ENCODE measurements at places on chromosomes 5 and 9.

DNA sequence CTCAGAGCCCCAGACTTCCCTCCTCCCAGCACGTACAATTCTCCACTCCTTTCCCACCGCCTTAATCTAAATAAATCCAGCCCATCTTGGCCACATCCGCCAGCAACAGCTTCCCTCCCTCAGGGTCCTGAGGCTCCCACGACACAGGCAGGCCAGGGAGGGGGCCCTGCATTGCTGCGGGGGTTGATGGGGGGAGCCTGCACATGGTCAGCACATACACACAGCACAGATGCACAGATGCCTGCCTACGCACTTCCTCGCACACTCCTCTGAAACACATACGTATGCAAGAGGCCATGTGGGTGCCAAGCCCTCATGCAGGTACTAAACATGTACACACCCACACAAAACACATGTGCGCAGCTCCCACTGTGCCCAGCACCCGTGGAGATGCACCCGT lies 14.8 kb downstream of the PDGFRB start:
- DNase-seq, result no peak

DNA sequence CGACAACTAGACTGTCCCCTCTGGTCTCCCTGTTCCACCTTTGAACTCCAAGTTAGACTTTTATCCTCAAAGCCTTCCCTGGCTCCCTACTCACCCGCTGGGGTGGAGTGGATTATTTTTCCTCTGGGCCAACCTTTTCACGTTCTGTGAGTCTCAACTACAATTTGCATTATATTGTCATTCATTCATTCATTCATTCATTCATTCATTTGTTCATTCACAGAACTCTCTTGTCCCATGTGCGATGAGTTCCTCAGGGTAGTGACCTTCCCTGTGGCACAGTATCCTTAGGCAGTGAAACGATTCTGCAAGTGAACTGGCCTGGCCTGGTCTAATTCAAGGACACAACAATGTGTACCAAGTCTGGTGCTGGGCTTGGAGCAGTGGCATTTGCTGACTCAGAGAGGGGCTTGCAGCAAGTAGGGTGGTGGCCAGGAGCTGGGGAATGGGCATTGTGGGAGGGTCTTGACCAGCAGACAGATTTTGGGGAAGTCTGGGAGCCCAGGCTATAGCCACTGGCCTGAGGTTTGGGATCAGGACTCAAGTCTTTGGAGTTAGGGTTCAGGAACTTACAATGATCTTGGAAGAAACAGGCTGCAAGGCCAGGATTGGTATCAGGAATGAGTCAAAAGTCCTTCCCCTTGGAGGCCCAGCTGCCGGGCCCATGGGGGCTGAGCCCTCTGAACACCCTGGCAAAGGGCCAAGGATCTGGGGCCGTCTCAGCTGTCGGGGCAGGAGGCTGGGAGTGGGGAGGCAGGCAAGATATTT lies 37.2 kb upstream of the COL15A1 start:
- no peak for DNase-seq

GRCh38 chr9:97527626-97528528 lies 26.4 kb downstream of the TMOD1 start:
- no peak for DNase-seq

DNA sequence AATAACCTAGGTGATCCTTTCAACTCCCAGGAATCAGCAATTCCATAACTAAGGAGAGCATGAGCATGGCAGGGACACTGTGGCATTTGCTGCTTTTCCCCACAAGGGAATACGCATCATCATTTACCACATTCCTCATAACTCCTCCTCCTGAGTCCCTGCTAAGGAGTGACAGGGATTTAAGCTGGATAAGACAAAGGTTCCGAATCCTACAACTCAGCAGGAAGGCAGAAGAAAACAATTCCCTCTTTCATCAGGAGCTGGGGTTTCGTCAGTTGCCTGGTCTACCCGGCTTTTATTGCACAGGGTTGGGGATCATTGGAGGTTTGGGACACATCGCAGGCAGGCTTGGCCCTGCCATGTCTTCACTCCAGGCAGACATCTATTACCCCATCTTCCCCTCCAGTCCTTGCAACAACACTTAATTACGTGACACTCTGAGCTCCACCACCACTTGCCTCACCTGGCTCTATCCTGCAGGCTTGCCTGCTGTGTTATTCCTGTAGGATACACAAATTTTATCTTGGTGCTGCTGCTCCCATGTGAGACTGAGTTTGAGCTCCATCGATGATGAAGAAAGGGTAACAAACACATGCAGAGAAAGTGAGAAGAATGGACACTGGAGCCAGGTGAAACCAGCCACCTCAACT lies 563.0 kb upstream of the KLF4 start:
- DNase-seq, result no peak

DNA sequence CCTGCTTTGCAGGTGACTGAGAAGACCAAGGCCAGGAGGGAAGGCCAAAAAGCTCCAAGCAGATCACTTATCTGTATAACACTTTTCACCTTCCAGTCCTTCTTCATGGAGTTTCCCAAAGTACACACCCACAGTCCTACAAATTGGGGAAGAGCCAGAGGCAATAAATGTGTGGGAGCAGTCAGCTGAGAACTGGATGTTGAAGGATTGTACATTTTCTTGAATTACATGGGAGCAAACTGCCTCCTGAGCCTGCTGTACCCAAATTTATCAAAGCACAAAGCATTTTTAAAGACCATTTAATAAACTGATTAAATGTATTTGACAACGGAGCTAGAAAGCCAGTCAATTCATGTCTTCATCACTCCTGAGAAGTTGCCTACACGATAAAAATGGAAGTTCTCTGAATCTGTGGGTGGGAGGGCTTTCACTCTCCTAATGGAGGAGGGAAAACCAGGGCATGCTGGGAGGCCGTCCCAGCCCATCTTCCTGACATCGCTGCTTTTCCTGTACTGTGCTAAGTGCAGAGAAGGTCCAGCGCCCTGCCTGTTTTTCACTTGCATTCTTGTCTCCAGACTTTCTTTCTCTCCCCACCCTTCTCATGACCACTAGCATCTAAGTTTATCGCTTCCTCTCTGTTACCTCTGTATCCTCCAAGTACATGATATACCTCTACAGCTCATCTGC lies 79.0 kb downstream of the KCNIP1 start:
- DNase-seq, result no peak

- DNase-seq, result no peak
Measured at GRCh38 chr9:77901771-77902170, 129.8 kb downstream of the GNAQ start.

- DNase-seq, result no peak
Measured at GRCh38 chr5:74452856-74453255, 187.7 kb downstream of the ENC1 start.

DNA sequence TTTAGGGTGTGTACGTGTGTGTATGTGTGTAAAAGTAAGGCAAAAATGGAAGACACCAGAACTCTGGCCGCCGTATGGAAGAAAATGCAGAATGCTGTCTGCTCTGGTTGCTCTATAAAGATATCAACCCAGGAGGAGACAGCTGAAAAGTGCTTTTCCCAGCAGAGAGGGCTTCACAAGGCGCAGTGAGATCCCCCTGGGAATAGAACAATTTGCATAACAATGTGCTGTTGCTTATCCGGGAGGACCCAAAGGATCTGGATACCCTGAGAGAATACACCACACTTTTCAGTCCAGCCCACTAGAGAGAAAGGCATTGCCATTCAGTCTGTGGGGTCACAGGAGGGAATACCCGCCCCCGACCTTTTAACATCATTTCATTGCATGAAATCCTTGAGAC lies 230.6 kb downstream of the EBF1 start:
- DNase-seq, result no peak

- DNase-seq, result no peak
Measured at GRCh38 chr5:14436801-14437542, 144.6 kb upstream of the OTULINL start.

- no peak for DNase-seq
Measured at GRCh38 chr5:179839328-179840256, 18.9 kb downstream of the SQSTM1 start.

DNA sequence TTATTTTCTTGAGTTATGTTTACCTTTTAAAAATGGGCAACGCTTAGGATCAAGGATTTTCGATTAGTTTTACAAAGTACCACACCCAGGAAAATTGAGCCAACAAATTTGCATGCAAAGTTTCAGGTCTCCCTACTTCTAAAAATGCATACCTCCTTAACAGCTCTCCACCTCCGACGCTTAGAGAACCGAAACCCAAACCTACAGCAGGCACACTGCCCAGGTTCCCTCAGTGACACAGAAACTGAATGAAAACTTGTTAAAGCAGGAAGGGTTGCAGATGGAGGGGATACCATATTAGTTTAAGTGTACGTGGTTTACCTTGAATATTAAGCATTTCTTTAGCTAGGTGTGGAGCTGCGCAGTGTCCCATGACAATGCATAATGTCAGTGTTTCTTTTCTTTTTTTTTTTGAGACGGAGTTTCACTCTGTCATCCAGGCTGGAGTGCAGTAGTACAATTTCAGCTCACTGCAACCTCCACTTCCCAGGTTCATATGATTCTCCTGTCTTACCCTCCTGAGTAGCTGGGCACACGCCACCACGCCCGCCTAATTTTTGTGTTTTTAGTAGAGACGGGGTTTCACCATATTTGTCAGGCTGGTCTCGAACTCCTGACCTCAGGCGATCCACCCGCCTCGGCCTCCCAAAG lies 1.6 kb upstream of the SUB1 start:
- no peak for DNase-seq

DNA sequence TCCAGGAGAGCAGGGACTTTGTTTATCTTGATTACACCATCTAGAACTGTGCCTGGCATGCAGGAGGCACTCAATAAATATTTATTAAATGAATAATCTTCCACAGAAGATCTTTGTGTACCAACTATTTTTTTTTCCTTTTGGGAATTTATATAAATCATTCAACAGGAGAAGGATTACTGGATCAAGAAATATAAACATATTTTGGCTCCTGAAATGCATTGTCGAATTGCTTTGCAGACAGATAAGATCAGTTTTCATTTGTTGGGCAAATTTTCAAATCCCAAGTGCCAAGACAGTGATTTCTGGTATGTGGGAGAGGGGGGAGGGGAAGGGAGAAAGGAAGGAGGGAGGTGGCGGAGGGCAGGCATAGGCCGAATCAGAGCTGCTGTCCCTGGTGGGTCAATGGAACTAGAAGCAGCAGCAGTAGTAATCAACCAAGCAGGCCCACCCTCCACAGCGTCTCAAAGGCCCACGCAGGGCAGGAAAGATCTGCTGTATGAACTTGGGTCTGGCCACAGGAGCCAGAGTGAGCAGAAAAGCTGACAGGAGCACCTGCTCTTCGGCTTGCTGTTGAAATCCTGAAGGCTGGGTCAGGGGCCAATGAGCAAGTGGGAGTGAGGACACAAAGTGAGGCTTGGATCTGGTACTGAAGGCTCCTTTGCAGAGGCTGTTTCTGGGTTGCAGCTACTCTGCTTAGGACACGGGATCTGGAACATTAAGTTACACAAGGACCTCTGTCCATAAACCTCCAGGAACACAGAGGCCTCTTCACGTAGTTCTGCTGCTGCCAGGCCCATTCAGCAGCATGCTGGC lies 15.8 kb upstream of the TRAF1 start:
- DNase-seq, result no peak

DNA sequence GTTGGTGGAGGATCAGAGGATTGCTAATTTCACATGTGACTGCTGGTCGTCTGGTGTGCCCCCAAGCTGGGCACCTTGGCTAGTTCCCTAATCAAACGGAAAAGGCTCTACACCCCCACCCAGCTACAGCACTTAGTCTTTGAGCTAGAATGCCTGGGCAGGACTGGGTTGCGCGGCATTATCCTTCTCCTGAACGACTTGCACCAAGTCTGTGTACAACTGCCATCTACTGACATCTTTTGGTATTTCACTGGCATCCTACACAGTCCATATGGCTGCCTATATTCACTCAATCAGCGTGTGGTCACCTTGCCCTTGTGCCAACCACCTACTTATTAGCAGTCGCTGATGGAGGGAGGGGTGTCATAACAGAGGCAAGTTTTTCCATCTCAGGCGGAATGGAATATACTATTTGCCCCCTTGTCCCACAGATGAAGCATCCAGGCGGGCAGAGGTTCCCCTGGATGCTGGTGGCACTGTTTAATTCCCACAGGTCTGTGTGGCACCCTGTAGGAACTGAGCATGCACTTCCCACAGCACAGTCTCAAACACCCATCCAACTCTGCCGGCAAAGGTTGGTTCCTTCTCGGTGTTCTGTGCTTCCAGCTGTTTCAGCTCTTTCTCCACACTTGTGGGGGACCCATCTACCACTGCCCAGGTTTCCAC lies 150.1 kb downstream of the OSTF1 start:
- DNase-seq, result no peak

DNA sequence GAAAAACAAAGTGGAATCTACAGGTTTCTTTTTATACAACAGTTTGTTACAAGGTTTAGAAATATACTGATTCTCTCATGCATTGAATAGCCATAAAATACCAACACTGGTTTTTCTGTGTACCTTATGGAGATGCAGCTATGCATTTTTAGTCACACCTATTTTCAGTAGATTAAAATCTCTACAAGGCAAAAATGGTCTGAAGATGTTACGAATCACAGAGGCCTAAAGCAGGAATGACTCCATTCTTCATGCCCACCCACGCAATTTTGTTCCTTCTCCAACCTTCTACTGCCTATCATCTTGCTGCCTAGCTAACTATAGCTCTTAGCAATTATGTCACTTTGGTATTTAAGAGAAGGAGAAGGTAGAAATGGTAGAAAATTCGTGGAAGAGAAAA lies 9.9 kb downstream of the PLK2 start:
- DNase-seq, result no peak

DNA sequence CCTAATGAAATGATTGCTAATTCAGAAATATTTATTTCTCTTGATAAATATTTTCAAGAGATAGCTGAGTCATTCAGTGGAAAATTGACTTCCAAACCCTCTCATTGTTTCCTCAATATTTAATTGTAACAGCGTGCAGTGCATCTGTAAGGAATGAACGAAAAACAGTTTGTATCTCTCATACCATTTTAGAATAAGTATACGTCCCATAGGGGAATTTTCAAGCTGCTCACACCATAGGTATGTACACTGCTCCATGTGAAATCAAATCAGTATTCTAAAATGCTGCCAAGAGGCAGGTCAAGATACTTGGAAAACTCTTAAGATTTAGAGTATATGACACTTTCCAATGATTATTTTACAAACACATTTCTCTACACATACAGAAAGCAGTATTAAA lies 202.2 kb downstream of the ARL15 start:
- no peak for DNase-seq

- DNase-seq, result no peak
Measured at GRCh38 chr9:133485531-133486260, 6.8 kb upstream of the SLC2A6 start.

- DNase-seq, result no peak
Measured at GRCh38 chr5:43409809-43410271, 2.4 kb downstream of the CCL28 start.

DNA sequence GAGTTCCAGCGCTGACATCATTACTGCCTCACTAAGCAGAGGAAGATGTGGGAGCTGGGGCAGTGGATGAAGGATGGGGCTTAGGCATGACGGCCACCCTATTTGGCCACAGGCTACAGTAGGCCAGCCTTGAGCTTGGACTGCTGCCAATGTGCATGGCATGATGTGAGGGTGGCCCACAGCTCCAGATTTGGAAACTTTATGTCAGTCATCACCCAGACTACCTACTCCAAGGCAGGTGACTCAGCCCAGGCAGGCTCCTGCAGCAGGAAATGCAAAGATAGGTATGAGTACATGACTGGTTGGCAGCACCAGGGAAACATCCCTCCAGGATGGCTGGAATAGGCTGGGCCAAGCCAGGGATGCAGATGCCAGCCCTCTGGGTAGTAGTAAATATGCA lies 303.6 kb downstream of the SPOCK1 start:
- DNase-seq, result no peak

GRCh38 chr5:121429761-121430160 lies 421.9 kb upstream of the FTMT start:
- no peak for DNase-seq
